Esophagus muscularis mucosa (tissue), 4 donors: ENCODE measurements at places on chromosomes 5 and 9. TPM values are rescaled to one million over a fixed set of nuclear protein-coding genes. Genes with fewer than 3 reads are reported as not detected.

GRCh38 chr9:131114084-131114535 lies 11.3 kb upstream of the NUP214 start:
- H3K4me3 ChIP-seq, result no peak overlapping the region
- peaks cover 10% of the 10 kb centered on the region for H3K4me1 ChIP-seq
- DNase-seq, result no peak
- no peaks in the 10 kb centered on the region for H3K27me3 ChIP-seq

DNA sequence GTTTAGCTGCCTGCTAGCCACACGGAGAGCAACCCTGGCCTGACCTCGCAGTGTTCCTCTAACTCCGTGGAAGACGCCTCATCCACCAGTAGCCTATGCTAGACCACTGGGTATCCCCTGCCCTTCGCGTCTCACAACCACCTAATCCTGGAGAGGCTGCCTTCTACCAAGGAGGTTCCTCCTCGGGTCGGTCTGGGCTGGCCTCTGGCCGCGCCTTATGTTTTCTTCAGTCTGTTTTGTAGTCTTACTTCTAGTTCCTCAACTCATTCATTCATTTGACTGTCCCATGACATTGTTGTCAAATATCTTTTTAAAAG lies 1.6 kb upstream of the TPM2 start:
- H3K27me3 ChIP-seq, result no peaks in the 10 kb centered on the region
- peaks cover 54% of the 10 kb centered on the region for H3K4me1 ChIP-seq

GRCh38 chr5:13511442-13511841 lies 433.0 kb downstream of the DNAH5 start:
- H3K36me3 ChIP-seq, result no peaks in the 10 kb centered on the region
- H3K4me3 ChIP-seq, result no peak overlapping the region
- H3K27me3 ChIP-seq, result no peaks in the 10 kb centered on the region
- H3K27ac ChIP-seq, result no peak overlapping the region

GRCh38 chr5:36365896-36366295 lies 64.2 kb upstream of the RANBP3L start:
- DNase-seq, result no peak
- no peak overlapping the region for H3K4me3 ChIP-seq
- no peaks in the 10 kb centered on the region for H3K27me3 ChIP-seq
- H3K36me3 ChIP-seq, result no peaks in the 10 kb centered on the region
- H3K4me1 ChIP-seq, result peaks cover 27% of the 10 kb centered on the region

- no peak overlapping the region for H3K27ac ChIP-seq
- no peaks in the 10 kb centered on the region for H3K27me3 ChIP-seq
- no peaks in the 10 kb centered on the region for H3K36me3 ChIP-seq
- no peak overlapping the region for H3K4me3 ChIP-seq
- no peak for DNase-seq
Observed at GRCh38 chr5:18605186-18605585, 970.9 kb downstream of the TAF11L14 start.

DNA sequence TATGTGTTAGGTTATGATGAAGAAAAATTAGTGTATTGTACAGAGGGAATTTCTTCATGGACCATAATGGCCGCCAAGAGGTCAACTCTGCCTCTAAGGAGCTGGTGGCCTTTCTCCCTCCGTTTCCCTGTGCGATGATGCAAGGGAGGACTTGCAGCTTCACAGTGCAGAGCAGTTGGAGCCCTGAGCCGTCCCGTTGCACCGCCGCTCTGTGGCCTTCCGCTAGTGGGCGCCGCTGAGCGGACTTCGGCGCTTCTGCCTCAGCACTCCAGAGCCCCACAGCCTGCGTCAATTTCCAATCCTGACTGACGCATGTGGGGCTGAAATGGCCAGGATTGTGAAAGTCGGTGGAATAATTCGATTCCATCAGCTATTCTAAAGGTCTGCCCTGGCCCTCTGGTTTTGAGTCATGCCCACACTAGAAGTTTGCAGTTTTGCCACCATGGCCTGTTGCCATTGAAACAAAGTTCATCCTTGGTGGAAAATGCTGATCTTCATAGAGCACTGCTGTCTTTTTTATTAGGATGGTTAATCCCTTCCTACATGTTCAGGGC lies 22.7 kb upstream of the LECT2 start:
- no peak overlapping the region for H3K27ac ChIP-seq
- H3K36me3 ChIP-seq, result no peaks in the 10 kb centered on the region
- no peak overlapping the region for H3K4me3 ChIP-seq
- no peak for DNase-seq

GRCh38 chr5:147454996-147455677 lies 54.7 kb downstream of the DPYSL3 start:
- DNase-seq, result no peak
- peak overlapping the region; percentile 93 for H3K4me3 ChIP-seq
- H3K27me3 ChIP-seq, result no peaks in the 10 kb centered on the region
- peak overlapping the region; percentile 99 for H3K27ac ChIP-seq
- peaks cover 31% of the 10 kb centered on the region for H3K4me1 ChIP-seq

DNA sequence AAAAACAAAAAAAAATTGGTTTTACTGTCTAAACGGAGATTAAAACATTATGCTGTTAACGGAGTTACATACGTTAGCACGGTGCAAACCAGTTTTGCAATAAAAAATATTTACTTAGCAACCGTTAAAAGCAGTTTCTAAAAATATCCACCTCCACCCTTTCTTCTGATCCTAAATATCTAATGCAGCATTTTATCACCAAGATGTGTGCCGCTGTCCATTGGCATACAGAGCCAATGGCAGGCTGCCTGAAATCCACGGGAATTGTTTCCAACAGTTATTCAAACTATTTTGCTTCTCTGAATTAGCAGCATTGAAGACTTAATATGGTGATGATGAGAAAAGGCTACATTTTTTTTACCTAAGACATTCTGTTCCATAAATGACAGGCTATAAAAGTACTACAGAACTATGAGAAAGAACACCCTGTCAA lies 61.6 kb downstream of the CSNK1A1 start:
- no peak for DNase-seq
- H3K4me3 ChIP-seq, result no peak overlapping the region
- peaks cover 75% of the 10 kb centered on the region for H3K4me1 ChIP-seq
- peak overlapping the region; percentile 93 for H3K27ac ChIP-seq
- peaks cover 19% of the 10 kb centered on the region for H3K36me3 ChIP-seq

DNA sequence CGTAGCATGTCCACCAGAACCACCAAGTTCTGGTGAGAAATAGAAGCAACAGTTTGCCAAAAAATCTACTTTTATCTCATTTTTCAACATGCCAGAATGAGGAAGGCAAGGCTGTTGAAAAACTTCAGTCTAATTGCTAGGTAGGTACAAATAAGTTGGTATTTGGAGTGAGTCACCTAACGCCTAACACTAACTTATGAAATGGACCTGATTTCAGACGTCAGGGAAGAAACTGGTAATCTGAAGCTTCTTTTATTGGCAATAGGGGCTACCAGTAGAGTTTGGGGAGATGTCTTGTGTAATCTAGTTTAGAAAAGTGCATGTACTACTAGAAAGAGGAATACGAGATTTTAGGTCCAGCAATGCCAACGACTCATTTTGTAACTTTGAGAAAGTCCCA lies 4.4 kb upstream of the PDE6A start:
- H3K4me1 ChIP-seq, result no peaks in the 10 kb centered on the region
- no peaks in the 10 kb centered on the region for H3K27me3 ChIP-seq
- H3K4me3 ChIP-seq, result no peak overlapping the region

DNA sequence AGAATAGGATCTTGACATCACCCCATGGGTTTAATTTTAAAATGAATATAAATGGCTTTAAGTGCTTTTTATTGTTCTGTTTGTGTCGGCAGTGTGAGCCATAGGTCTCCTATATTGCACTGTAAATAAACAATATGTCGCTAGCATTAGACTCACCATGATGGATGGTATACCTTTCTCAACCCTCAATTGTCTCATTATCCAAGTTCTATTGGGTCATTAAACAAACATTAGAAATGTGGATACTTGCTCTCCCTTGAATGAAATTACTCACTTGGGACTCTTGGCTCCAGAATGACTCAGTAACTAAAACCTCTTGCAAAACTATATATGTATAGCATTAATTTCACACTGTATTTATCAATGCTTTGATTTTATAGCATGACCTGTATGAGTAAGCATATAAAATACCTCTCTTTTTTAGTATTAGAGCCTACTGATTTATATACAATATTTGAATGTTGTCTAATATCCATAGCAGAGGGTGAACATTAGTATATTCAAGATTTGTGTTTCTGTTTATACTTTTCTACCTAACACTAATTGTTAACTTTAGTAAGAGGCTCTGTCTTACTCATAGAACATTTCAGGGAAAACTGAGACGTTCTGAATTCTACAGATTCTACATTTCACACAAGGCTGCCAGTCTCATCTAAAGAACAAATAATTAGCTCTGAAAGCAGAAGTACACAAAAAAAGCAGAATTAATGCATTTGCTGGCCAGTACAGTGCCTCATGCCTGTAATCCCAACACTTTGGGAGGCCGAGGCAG lies 303.8 kb upstream of the PRR16 start:
- no peak for DNase-seq
- no peak overlapping the region for H3K27ac ChIP-seq
- H3K36me3 ChIP-seq, result no peaks in the 10 kb centered on the region
- H3K4me3 ChIP-seq, result no peak overlapping the region

GRCh38 chr5:18323891-18324290 lies 689.6 kb downstream of the TAF11L14 start:
- no peaks in the 10 kb centered on the region for H3K27me3 ChIP-seq
- no peaks in the 10 kb centered on the region for H3K4me1 ChIP-seq
- no peaks in the 10 kb centered on the region for H3K36me3 ChIP-seq
- no peak overlapping the region for H3K27ac ChIP-seq
- H3K4me3 ChIP-seq, result no peak overlapping the region

- no peaks in the 10 kb centered on the region for H3K36me3 ChIP-seq
- H3K27me3 ChIP-seq, result no peaks in the 10 kb centered on the region
- H3K27ac ChIP-seq, result no peak overlapping the region
Observed at GRCh38 chr5:1908931-1909330, 26.2 kb upstream of the IRX4 start.

DNA sequence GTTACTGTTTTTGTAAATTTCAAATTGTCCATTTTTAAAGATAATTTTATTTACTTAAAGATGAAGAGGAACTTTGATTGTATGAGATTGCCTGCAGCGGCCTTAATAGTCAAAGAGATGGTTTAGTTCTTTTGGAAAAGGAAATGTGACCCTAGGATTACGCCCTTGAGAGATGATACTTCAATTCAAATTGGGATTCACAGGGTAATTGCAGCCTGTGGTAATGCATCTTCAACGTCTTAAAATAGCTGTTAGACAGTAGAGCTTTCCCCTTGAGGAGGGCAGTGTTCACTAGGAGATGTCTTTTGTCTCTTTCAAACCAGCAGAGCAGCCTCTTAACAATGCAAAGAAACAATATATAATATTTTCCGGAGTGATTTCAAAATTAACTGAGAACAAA lies 127.1 kb downstream of the TAF11L14 start:
- no peak for DNase-seq
- no peaks in the 10 kb centered on the region for H3K27me3 ChIP-seq
- H3K4me3 ChIP-seq, result no peak overlapping the region
- no peaks in the 10 kb centered on the region for H3K36me3 ChIP-seq
- no peaks in the 10 kb centered on the region for H3K4me1 ChIP-seq
- H3K27ac ChIP-seq, result no peak overlapping the region

DNA sequence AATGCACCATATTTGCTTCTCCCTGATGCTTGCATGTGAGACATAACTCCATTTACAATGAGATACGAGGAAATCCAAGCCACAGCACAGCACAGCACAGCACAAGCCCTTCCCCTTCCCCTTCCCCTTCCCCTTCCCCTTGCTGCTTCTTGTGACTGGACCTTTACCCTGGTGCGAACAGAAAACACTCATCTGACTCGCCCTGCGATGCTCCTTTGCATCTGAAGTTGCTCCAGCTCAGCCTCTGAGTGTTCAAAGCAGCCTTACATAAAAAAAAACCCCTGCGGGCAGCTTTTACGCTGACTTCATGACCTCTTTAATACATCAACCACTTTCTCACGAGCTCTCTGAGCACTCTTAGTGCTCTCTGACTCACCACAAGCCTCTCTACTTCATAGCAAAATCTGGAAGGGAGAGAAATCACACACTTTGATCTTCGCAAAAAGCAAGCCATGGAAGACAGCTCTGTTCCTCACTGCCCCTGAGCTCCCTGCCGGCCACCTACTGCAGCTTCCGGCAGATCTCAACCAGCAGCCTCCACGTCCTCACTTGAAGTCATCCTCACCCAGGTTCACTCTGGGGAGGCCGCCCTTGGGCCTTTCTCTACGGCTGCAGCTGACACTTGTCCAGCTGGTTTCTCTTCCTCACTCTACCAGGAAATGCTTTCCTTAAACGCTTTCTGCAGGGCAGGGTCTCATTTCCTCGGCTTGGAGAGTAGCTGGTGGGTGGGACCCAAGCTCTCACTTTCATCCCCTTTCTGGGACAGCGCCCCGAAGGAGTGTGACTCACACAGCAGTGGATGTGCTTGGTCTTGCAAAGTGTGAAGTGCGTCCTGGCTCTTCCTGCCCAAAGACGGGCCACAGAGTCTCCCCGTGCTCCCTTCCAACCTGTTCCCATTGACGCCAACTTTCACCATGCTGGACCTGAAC lies 5.3 kb downstream of the SLC34A1 start:
- H3K27me3 ChIP-seq, result no peaks in the 10 kb centered on the region
- no peak overlapping the region for H3K27ac ChIP-seq
- H3K4me3 ChIP-seq, result no peak overlapping the region
- H3K4me1 ChIP-seq, result peaks cover 15% of the 10 kb centered on the region
- no peak for DNase-seq

CCL19 gene
- not detected for total RNA-seq

RETREG1 gene
- 11.3 TPM for total RNA-seq

MRRF gene
- 20.5 TPM for total RNA-seq

ANXA2R gene
- total RNA-seq, result 2.1 TPM

WNT8A gene
- total RNA-seq, result not detected

FAT2 gene
- not detected for total RNA-seq

VDAC1 gene
- total RNA-seq, result 124 TPM

CHSY3 gene
- 1.8 TPM for total RNA-seq

OXCT1 gene
- total RNA-seq, result 30.8 TPM

FBP2 gene
- total RNA-seq, result not detected
